ENCODE measurements at places on chromosomes 6 and 20.

DNA sequence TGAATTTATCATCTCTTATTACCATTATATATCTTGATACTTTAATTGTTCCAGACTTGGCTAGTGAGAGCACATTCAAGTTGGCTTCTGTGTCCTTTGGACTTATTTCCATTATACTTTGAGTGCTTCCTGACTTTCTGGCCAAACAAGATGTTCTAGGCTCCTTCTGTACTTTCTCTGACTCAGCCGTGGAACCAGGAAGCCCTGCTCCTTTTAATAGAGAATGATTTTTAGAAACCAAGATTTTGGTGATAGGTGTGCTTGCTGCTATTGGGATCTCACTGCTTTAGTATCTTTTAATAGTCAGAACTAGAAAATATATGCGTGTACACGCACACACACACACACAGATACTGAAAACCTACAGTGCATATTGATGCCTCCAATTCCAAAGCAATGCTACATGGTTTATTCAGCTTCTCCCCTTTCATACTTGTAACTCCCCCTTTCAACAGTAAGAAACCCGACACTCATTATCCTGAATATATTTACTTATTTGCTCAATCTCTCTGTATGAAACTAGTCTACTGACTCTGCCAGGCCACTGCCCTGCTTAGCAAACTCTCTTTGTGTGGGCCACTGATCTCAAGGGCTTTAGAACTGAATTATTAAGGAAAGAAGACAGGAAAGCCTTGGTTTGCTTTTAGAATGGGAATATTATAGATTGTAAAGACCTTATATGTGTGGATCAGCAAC lies 42.7 kb upstream of the EZR start:
- no peak for DNase-seq

- DNase-seq: no peak
These were observed 684.6 kb downstream of the RFPL4B start for GRCh38 chr6:113031591-113032238.

GRCh38 chr6:37882724-37883413 lies 63.3 kb downstream of the ZFAND3 start:
- no peak for DNase-seq

DNA sequence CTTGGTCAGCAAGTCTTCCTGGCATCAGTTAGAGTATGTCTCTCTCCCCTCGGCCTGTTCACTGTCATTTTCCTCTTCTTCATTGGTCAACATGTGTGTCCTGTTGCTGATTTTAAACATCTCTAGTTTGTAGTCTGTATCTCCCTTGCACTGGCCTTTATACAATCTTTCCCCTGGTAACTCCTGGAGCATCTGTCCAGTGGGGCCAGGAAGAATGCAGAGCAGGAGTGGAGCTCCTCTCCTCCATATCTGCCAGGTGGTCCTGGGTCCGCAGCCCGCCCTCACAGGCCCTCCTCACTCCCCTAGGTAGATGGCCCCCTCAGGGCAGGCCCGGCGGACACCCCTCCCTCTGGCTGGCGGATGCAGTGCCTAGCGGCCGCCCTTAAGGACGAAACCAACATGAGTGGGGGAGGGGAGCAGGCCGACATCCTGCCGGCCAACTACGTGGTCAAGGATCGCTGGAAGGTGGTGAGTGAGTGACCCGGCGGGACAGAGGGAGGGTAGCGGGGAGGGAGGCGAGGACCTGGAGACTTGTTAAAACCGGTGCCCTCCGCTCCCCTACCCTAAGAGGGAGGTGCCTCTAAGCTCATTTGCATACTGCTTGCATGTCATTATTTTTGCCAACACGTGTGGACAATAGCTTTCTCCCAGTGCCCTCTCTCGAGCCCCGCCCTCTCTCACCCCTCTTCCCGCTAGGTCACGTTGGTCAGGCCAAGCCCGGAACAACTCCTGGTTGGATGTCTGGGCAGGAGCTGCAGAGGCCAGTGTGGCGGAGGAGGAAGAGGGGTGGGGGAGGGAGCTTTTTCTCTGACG lies 3.2 kb downstream of the TTBK1 start:
- no peak for DNase-seq

DNA sequence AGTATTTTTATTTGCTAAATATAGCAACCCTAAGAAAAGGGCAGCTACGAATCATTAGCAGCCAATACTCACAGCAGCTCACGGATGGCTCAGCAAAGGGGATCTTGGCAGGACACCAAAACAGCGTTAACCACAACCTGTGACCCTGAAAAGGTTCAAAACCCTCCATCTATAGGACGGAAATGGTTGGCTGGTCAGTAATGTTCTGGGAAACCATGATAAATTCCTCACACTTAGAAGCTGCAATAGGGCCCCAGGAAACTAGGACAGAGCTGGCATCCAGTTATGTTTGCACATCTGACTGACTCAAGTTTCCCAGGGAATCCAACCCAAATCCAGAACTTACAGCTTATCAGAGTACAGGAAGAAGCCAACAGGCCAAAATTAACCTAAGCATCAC lies 30.9 kb upstream of the PTPRT start:
- DNase-seq: no peak

- no peak for DNase-seq
These were observed 62.6 kb downstream of the IGF2R start for GRCh38 chr6:160031442-160031841.

- no peak for DNase-seq
These were observed 18.8 kb downstream of the PLCB4 start for GRCh38 chr20:9087531-9088217.

DNA sequence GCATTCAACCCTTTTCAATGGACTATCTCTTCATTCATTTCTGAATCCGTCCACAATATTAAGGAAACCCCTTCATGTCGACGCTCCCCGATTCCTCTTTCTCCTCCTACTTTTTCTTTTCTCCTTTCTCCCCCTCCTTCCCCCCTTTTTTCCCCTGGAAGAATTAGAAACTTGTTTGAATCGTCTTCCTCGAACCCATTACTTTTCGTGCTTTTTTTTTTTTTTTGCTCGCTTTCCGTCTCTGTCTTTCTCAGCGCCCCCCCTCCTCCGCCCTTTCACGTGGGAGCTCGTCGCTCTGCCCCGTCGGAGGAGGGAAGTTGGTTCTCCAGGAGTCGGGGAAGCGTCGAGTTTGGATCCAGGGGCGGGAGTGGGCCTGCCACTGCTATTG lies 2.3 kb upstream of the NKX2-2 start:
- no peak for DNase-seq

GRCh38 chr6:128712898-128713297 lies 170.0 kb upstream of the LAMA2 start:
- DNase-seq: no peak

DNA sequence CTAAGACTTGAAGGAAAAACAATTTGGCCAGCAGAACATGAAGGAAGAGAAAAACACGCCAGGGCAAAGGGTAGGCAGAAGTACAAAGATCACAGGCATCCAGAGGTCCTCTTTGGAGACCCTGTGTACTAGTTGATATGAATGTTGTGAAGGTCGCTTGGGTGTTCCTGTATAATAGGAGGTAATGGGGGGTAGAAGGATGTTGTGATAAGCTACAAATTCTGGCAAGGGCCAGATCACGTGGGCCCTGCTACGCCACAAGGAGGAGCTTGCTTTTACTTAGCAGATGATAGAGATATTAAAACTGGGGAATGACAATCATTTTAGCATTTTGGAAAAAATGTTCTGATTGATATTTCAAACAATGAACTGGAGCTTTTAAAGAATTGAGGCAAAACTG lies 878 bp upstream of the HLA-DMA start:
- DNase-seq: no peak

GRCh38 chr6:5302995-5303622 lies 41.8 kb downstream of the FARS2 start:
- no peak for DNase-seq

DNA sequence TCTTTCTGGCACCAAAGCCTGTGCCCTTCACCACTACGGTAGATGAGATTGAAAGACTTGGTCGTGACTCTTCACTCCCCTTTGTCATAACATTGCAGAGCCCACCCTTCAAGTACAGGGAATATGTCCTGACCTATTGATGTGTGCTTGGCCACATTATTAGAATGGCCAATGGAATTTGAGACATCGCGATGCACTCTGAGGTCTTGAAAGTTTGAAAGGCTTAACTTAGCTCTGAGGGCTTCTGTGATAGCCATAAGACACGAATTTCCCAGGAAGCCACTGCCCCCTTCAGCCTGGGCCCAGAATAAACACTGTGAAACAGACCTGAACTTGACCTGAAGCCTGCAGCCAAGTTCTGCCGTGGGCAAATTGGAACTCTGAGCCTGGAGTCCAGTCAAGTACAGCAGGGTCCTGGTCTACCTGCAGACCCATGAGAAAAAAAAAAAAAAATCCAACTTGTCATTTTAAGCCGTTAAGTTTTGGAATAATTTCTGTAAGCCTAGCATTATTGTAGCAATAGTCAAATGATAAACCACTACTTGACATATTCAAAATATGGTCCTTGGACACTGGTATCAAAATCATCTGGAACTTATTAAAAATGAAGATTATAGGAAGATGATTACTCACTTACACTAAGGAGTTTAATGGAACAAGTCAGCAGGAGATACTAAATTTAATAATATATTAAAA lies 36.9 kb upstream of the TRAF3IP2 start:
- no peak for DNase-seq

GRCh38 chr6:67285770-67286495 lies 1349.1 kb upstream of the ADGRB3 start:
- no peak for DNase-seq

DNA sequence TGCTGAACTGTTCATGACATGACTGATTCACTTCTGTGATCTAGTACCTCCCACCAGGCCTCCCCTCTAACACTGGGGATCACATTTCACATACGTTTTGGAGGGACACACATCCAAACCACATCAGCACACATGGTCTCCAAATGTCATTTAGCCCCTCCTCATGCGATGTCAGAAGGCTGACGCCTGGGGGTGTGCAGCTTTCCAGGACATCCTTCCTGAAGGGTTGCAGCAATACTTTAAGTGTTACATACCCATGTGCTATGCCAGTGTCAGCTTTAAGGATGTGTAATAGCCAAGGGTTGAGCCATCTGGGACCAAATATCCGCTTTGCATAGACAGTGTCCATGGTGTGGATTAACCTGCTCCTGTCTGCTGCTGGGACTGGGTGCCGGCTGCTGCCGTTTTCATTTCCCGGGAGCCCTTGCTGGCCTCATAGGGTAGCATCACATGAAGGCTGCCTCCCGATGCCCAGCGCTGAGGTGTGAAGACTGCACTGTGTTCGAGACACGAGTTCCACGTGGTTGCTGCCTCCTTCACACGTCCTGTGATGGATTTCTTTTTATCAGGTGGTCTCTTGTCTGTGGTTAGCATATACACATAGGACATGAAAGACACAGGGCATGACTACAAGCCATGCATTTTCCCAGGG lies 219.0 kb downstream of the THBS2 start:
- no peak for DNase-seq

DNA sequence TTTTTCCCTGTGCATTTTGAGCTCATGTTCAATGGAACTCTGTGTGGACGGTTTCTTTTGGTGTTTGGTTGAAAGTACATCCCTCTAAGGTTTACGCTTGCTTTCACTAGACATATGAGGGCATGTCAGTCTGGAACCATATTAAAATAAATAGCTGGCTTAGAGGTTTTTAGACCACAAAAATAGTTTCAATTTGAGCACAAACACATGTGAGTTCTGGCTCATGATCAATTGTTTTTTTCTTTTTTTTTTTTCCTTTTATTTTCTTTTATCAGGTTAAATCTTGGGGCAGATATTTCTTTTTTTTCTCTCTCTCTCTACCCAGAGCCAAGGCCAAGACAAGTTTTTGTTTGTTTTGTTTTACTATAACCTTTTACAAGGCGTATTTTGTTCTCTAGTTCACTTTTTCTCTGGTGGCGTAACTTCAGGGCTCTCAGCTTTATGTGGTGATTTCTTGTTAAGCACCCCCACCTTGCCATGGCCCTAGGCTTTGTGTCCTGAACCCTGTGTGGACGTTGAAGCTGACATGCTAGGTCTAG lies 92.9 kb downstream of the SHLD1 start:
- DNase-seq: no peak

DNA sequence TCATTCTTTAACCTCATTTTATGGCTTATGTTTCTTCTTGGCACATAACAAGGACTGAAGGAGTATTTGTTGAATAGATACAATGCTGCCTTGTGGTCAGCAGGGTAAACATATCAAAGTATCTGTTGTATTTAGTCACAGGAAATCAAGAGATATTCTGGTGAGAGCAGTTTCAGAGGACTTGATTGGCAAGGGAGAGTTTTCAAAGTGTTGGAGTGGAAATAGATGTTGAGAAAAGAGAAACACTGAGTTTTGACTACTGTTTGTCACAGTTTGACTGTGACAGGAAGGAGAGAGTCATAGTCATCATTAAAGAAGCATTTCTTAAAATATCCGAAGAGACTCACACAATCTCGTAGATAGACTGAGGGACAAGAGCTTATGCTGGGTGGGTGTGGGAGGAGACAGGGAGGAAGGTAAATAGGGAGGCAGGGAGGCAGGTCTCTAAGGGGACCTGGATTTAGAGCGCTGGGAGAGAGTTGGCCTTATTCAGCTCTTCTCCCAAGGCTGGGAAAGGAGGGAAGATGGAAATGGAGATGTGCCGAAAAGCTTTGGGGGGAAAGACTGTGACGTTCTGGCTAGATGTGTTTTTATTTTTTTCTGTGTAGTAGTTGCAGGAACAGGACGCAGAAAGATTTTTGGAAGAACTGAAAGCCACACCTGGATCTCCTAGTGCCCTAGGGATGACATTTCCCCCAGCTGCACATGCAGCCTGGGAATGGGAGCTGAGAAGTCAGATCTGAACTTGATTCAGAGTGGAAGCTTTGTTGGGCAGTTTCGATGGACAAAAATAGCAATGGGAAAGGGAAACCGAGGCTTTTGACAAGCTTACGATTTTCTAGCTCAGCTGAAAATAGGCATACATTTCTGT lies 65.0 kb upstream of the IFNGR1 start:
- no peak for DNase-seq

- DNase-seq: no peak
These were observed 18.0 kb upstream of the TAF8 start for GRCh38 chr6:42032366-42032765.

- no peak for DNase-seq
These were observed 589 bp downstream of the RNF5 start for GRCh38 chr6:32178547-32179440.

GRCh38 chr20:8118039-8118438 lies 14.0 kb upstream of the PLCB1 start:
- no peak for DNase-seq

DNA sequence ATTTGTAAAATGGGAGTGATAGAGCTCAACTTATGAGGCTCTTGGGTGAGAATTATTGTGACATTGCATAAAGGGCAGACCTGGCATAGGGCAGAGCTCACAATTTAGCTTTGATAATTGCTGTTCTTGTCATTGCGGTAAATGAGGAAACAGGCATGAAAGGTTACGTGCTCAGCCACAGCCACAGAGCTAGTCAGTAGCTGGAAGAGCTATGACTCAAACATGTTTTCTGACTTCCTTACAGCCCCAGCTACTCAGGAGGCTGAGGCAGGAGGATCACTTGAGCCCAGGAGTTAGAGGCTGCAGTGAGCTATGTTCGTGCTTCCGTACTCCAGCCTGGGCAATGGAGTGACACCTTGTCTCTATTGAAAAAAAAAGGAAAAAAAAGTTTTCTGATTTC lies 3.5 kb upstream of the GHRH start:
- DNase-seq: no peak

GRCh38 chr6:56102216-56102615 lies 145.2 kb downstream of the COL21A1 start:
- DNase-seq: no peak

DNA sequence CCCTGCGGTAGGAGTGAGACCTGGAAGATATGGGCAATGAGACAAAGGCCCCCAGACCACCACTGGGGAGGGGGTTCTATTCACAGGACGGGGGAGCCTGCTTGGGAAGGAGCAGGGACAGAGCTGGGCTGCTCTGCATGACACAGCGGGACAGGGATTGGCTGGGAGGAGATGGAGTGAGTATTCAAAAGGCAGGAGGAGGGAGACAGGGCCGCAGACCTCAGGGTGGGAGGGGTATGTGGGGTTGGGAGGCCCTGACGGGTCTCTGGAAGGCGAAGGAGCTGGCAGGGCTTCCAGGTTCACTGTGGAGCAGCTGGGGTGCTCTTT lies 60.8 kb upstream of the RPS6KA2 start:
- no peak for DNase-seq

All from stimulated activated CD4-positive, alpha-beta T cell treated with anti-CD3 and anti-CD28 coated beads, Interleukin-1b, Interleukin-23, amount 100 ng/mL, for 1 hour (primary cell).